HT1080 (cell line): ENCODE measurements at places on chromosomes 2 and 18.

- DNase-seq = peak; percentile 80
Measured at GRCh38 chr2:96251721-96252292, 14.0 kb downstream of the TMEM127 start.

DNA sequence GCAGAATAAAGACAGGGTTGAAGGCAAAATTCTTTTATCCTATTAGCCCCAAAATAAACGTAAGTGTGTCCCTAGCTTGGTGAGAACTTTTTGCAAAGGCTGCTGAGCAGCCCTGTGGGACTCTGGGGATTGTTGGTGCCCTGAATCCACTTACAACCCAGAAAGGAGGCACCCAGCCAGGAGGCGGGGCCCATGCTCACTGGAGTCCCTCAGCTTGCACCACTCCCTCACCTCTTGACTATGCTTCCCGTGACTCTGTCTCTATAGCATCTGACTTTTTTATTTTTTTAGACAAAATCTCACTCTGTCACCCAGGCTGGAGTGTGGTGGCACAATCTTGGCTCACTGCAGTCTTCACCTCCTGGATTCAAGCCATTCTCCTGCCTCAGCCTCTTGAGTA lies 15.8 kb upstream of the COL6A3 start:
- DNase-seq = peak; percentile 45

GRCh38 chr2:201785135-201785534 lies 4.4 kb upstream of the ALS2 start:
- DNase-seq = no peak

DNA sequence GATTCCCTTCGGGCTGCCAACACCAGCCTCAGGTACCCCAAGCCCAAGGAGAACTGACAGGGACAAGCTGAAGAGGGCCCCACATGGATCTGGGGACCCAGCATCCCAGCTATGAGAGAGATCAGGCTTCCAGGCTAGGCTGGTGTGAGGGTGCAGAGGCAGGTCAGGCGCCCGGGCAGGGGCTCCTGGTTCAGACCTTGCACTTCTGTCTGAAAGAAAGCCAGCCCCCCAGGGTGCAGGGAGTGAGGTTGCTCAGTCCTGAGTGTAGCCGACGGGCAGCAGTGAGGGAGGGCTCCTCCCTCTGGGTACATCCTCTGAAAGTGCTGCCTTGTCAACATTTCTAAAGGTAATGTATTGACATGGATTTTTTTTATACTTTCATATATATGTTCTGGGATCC lies 33.1 kb downstream of the KCNF1 start:
- no peak for DNase-seq

GRCh38 chr2:158179660-158180059 lies 78.0 kb downstream of the UPP2 start:
- peak; percentile 43 for DNase-seq

- no peak for DNase-seq
Measured at GRCh38 chr2:69827796-69828540, 1.5 kb upstream of the GMCL1 start.

DNA sequence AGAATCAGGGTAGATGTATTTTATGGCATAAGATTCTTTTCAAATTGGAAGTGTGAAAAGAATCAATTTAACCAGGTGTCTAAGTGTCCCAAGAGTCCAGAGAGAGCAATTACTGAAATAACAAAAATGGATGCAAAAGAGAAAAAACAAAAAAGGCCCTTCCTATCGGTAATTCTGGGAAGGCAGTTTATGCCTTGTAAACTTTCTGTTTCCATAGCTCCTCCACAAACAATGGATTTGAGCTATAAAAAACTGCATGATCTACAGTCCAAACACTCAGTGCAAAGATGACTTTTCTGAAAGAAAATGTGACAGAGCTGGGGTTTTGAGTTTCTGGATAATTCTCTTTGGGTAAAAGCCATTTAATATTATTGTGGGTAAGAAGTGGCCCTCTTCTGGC lies 366.1 kb downstream of the EN1 start:
- no peak for DNase-seq

DNA sequence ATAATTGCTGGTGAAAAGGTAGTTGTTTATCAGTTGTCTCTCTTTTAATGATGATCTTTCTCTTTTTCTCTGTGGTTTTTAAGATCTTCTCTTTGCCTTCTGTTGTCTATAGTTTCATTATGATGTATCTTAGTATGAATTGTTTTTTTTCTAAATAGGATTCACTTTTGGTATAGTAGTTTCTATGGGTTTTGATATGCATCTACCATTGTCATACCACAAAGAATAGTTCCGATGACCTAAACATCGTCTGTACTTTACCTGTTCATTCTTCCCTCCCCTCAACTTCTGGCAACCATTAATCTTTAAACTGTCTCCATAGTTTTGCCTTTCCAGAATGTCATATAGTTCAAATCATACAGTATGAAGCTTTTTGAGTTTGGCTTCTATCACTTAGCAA lies 19.6 kb downstream of the RDH14 start:
- no peak for DNase-seq

GRCh38 chr18:48919547-48919946 lies 31.2 kb downstream of the SMAD7 start:
- no peak for DNase-seq

DNA sequence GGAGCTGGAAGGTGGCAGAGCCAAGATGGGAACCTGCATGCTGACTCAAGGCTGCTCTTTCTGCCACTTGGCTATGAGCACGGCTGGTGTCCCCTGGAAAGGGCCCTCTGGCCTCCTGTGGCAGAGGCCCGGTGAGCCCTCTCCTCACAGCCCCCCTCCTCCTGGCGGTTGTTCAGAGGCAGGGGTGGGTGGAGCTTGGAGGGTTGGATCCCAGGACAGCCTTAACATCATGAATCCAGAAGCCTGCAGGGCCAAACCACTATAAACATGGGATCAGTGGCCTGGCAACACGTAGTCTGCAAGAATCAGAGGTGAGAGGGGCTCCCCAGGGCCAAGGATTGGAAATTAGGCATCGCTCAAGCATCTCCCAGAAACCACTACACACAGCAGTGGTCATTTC lies 48.5 kb upstream of the LOXHD1 start:
- no peak for DNase-seq

- no peak for DNase-seq
Measured at GRCh38 chr18:54755456-54755855, 72.8 kb upstream of the RAB27B start.

GRCh38 chr18:8673256-8674209 lies 31.8 kb upstream of the MTCL1 start:
- no peak for DNase-seq

- no peak for DNase-seq
Measured at GRCh38 chr18:66346833-66347588, 256.9 kb downstream of the CDH19 start.

DNA sequence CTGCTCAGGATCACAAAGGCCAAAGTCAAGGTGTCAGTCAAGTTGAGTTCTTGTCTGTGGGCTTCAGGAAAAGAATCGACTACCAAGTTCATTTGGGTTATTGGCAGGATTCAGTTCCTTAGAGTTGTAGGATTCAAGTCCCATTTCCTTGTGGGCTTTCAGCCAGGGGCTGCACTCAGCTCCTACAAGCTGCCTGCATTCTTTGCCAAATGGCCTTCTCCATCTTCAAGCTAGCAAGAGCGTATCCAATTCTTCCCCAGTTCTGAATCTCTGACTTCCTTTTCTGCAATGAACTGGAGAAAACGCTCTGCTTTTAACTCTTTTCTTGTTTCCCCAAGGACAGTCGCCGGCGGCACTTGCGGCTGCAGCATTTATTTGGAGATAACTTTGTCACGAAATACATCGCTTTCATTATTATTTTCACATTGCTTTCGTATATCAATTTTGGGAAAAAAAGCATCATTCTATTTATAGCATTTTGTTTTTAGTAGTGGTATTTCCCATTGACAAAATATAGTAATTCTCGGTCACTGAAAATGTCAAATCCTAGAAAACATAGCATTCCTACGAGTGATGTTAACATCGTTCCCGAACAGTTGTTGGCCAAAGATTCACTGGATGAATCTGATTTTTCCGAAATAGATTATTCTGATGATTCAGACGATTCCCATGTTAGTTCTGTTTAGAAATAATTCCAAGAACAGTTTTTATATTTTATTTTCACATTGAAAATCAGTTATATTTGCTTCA lies 59.6 kb upstream of the SERPINE2 start:
- no peak for DNase-seq

- peak; percentile 59 for DNase-seq
Measured at GRCh38 chr2:168002021-168002553, 245.3 kb downstream of the STK39 start.

GRCh38 chr2:46568212-46569009 lies 89.0 kb downstream of the TMEM247 start:
- DNase-seq = no peak

DNA sequence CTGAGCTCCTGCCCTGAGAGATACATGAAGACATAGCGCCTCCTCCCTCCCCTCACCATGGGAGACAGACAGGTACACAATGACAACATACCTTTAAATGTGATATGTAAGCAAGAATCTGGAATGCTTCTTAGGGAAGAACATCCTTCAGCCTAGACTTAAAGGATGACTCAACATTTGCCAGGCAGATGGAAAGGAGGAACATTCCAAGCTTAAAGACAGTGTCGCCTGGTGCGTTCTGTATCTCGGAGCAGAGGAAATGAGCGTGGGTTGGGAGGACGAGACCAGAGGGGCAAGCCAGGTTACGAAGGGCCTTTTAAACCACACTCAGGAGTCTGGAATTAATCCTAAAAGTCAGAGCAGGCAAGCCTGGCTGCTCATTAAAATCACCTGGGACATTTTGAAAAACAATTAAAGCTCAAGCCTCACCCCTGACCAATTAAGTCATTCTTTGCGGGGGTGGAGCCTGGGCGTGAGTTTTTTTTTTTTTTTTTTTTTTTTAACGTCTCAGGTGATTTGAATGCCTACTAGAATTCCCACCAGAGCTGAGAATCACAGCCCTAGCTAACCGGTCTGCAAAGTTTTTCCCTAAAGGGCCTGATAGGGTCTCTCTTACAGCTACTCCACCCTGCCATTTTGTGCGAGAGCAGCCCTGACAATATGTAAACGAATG lies 131.2 kb upstream of the SEC11C start:
- DNase-seq = peak; percentile 75
